ENCODE measurements at places on chromosomes 7 and 10.

GRCh38 chr7:4265066-4265465 is 417.0 kb upstream of the FOXK1 start:
- DNase-seq: no peak

DNA sequence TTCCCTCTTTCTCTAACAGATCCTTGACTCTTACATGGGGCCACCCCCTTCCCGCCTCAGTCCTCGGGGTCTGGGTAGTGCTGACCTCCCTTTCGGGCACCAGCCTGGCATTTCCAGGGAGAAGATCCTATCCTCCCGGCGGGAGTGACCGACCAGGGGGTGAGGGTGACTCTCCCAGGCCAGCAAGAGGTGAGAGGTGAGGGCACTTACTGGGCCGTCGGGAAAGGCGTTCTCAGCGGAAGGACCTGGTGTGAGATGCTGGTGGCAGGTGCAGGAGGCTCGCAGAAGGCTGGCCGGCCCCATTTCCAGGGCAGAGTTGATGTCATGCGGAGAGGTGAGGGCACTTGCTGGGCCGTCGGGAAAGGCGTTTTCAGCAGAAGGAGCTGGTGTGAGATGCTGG is 4.2 kb upstream of the FOXL3 start:
- DNase-seq: no peak

DNA sequence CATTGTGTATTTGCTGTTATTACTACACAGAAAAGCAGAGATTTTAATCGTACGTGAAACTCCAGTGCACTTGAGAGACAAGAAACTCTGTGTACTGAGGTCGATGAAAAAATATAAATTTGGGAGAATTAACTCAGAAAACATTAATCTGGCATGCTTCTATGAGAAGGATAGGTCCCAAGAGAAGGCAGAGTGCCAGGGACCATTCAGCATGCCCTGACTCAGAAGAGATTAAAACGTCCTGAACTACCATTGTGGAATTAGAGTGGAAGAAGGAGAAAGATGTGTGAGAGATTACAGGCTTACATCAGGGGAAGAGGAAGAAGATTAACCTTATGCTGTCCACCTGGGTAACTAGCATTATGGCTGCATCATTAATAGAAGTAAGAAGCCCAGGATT is 72.4 kb downstream of the REEP3 start:
- DNase-seq: no peak

DNA sequence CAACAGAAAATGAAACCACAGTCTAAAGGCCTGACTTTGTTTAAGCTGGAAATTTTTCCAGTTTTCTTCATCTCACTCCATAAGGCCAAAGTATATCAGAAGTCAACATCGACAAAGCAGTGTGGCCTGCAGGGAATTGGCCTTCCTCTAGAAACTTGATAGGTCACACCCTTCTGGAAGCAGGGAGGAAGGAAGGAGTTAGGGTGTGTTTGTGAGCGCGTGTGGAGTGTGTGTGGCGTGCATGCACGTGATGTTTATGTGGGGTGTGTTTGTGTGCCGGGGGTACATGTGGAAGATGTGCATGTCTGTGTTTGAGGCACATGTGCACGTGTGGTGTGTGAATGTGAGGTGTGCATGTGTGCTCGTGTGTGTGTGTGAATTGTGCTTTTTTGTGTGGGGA is 28.6 kb downstream of the ZC3HAV1 start:
- DNase-seq: no peak

- DNase-seq: no peak
Observed at GRCh38 chr7:30681815-30682211, 443 bp downstream of the CRHR2 start.

GRCh38 chr7:148104136-148104716 is 486.3 kb upstream of the C7orf33 start:
- DNase-seq: no peak

GRCh38 chr10:128908499-128908898 is 558.5 kb upstream of the MGMT start:
- DNase-seq: no peak

- DNase-seq: no peak
Observed at GRCh38 chr10:73597346-73597745, 6.2 kb upstream of the USP54 start.

- no peak for DNase-seq
Observed at GRCh38 chr10:50469288-50469687, 154.5 kb downstream of the SGMS1 start.

DNA sequence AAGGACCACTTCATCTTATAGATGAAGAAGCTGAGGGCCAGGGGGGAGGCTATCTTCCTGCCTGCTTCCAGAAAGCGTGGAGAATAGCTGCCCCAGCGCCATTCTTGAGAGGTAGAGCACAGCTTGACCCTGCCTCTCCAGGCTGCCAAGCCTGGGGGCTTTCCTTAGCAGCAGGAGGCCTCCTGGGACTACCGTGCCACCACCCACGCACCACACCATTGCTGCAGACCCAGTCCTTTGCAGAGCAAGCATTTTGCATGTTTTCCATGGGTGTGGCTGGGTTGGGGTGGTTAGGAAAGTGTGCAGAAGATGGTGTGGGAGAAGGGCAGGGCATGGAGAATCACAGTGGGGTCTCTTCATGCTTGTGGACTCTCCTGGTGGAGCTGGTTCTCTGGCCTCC is 64.9 kb downstream of the TBXAS1 start:
- no peak for DNase-seq
